Stimulated activated CD8-positive, alpha-beta memory T cell treated with anti-CD3 and anti-CD28 coated beads, Interleukin-7, amount 100 ng/mL, for 1 hour (primary cell): ENCODE measurements at places on chromosomes 5 and 9.

DNA sequence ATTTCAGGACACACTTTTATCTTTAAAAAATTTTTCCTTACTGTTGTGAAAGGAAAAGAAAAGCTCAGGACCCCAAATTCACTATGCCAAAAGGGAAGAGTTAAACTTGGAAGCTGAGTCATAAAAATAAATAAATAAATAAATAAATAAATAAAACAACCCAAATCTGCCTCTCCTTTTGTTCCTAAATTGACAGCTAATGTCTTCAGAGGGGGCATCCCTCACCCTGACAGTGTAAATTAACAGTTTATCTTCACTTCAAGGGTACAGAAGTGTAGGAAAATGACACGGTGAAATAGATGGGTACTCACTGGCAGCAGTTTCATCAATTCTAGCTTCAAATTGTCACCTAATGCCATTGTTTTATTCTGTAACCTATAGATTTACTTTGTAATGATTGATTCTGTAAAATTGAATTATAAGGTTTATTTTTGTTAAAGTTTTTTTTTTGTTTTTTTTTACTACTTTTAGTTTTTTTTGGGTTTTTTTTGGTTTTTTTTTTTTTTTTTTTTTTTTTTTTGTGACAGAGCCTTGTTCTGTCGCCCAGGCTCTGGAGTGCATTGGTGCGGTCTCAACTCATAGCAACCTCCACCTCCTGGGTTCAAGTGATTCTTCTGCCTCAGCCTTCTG lies 18.5 kb upstream of the ANXA1 start:
- no peak for DNase-seq

DNA sequence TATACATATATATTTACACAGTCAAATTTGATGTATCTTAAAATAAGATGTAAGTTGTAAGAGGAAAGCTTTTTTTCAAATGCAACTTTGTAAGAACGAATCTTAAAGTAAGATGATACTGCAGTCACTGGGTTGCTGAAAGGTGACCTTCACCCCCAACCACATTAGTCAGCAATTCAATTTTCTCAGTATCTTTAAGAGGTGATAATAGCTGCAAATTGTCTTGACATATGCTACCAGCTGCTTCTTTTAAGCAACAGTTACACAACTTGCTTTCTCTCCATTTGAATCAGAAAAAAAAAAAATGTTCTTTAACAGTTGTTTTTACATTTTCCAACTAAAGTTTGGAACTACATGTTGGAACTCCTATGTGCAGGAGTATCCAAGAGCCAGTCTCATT lies 246.6 kb upstream of the CCNG1 start:
- DNase-seq: no peak

GRCh38 chr5:176621661-176622079 lies 8.7 kb downstream of the SNCB start:
- DNase-seq: no peak

DNA sequence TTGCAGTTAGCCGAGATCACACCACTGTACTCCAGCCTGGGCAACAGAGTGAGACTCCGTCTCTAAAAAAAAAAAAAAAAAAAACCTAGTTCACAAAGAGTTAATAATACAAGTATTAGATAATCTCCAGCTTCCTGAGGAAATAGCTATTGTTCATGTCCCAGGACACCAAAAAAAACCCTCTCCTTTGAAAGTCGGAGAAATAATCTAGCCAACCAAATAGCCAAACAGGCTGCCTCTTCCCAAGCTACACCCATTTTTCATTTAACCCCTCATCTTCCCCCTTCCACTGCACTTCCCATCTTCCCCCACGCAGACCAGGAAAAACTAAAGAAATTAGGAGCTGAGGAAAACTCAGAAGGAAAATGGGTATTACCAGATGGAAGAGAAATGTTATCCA lies 23.6 kb downstream of the CNOT8 start:
- no peak for DNase-seq

GRCh38 chr5:16742938-16743337 lies 126.1 kb upstream of the RETREG1 start:
- no peak for DNase-seq

DNA sequence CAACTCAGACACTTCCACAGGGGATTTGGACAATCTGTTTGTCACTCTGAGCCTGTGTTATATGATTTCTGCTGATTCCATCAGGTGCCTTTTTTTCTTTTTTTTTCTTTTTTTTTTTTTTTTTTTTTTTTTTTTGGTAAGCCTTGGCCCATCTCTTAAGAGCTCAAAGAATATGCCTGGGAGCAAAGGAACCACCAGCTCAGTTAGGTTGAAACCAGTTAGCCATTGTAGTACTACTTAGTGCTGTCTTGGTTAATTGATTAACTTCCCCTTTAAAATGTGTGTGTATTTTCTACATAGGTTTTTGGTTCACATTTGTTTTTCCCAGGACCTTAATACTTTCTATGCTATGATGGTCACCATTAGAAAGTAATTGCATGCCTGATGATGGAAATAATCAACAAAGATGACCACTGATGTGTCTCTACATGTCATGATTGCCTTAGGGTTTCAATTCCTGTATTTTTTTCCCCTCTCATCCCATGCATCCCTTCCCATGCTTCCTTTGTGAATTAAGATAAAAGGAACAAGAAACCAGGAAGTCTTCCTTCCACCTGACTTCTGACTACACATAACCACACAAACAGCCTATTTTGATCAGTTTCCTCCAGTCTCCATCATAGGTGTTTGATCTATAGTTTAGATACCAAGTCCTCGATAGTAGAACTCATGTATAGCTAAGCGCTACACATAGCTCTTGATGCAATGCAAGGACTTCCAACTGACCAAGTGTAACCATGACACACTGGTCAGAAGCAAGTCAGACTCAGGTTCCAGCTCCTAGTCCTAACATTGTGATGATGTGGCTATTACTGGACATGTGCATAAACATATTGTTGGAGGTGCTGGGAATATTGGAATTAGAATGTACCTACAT lies 306.1 kb downstream of the EFNA5 start:
- no peak for DNase-seq

DNA sequence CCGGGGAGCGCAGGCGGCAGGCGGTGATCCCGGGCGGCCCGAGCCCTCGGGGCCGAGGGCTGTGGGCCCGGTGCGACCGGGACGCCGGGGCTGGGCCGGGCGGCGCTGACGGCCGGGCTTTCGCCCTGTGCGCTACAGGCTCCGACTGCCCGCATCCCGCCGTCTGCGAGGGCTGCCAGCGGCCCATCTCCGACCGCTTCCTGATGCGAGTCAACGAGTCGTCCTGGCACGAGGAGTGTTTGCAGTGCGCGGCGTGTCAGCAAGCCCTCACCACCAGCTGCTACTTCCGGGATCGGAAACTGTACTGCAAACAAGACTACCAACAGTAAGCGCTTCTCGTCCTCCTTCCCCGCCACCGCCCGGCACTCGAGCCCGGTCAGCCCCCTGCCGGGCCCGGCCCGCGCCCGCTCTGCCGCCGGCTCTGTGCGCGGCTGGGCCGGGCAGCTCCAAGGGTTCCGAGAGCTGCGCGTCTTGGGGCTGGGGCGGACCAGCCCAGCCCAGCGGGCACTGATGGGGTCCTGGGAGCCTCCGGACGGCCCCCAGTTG lies 1.6 kb downstream of the LMX1B start:
- DNase-seq: no peak

GRCh38 chr5:146213210-146213826 lies 9.9 kb downstream of the RBM27 start:
- no peak for DNase-seq

DNA sequence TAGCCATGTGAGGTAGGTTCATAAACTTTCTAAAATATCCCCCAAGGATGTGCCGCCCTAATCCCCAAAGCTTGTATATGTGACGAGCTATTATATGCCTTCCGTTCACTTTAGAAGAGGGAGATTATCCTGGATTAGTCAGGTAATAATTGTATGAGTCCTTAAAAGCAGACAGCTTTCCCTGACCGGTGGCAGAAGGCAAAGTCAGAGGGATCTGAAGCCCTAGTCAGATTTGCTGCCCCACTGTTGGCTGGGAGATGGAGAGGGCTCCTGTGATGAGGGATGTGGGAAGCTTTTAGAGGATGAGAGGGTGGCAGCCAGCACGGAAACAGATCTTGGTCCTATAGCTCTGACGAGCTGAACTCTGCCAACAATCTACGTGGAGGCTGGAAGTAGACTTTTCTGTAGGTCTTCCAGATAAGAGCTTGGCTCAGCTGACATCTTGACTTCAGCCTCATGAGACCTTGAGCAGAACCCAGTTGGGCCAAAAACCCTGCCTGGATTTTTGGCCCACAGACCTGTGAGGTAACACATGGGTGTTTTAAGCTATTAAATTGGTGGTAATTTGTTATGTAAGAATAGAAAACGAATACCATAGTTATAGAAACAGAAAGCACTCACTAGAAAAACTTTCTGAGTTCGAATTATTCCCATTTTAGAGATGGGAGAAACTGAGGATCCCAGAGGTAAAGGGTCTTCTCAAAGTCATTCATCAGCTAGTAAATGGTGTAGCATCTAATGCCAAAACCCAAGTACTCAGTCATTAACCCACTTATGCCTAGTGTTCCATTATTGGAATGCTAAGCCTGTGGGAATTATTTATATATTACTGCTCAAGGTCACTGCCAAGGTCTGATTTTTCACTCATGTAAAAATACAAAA lies 48.9 kb downstream of the SH3PXD2B start:
- no peak for DNase-seq

- no peak for DNase-seq
Observed at GRCh38 chr5:88818296-88818695, 64.7 kb downstream of the MEF2C start.

DNA sequence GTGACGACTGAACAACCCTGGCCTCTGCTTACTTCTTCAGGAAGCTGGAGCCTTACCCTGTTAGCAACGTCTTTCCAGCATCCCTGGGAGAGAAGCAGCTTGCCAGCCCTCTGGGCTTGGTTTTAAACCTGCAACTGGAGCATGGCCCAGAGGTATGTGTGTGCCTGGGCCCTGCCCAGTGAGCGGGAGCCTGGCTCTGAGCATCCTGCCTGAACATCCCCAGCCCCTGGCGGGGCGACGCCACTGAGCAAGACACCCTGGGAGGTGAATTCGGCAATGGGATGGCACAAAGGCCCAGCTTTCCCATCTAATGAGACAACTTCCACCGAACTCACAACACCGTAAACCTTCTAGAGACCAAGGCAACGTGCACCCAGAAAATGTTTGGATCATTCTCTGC lies 23.6 kb downstream of the IRX4 start:
- no peak for DNase-seq

DNA sequence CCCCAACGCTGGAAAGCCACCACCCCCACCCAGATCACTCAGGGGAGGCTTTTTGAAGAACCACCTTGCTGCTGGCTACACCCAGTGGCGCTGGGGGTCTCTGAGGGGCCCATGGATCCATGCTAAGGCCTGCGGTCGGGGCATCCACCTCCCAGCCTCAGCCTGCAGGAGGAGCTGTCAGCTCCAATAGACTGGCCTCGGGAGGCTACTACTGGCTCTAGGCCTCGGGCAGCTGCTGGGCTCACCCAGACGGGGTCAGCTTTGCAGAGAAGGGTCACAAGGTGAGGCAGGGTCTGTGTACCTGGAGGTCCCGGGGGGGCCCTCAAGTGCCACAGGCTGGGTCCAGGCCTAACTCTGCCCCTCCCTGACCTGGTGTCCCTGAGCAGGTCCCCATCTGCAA lies 193.7 kb downstream of the OLFM1 start:
- DNase-seq: no peak

GRCh38 chr5:177336112-177336511 lies 15.4 kb downstream of the LMAN2 start:
- DNase-seq: no peak

- DNase-seq: no peak
Observed at GRCh38 chr5:156534085-156534484, 207.1 kb downstream of the SGCD start.

DNA sequence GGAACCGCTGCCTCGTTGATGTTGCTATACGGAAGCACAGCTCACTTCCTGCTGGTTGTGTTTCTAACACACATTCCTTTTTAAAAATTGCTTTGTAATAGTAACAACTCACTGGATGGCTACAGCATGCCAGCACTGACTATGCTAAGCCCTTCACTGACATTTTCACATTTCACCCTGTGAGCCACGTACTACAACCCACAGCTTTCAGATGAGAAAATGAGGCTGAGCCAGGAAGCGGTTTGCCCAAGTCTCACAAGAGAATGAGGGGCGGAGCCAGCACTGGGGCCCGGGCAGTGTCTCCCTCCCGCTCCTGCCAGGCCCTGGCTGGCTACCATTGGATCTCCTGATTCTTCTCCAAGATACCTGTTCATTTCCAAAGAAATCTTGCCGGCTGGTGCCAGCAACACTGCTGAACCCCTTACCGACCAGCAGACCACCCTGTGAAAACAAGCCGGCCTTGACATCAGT lies 38.3 kb downstream of the FAM78A start:
- peak; percentile 55 for DNase-seq

- no peak for DNase-seq
Observed at GRCh38 chr5:75044406-75044805, 8.0 kb downstream of the GCNT4 start.

GRCh38 chr5:109674596-109674995 lies 15.1 kb upstream of the MAN2A1 start:
- DNase-seq: no peak

GRCh38 chr9:99294850-99295461 lies 72.9 kb downstream of the SEC61B start:
- no peak for DNase-seq

- DNase-seq: no peak
Observed at GRCh38 chr5:43121913-43122484, 1.3 kb downstream of the ZNF131 start.

- DNase-seq: no peak
Observed at GRCh38 chr5:6859951-6860638, 146.9 kb downstream of the TENT4A start.

- DNase-seq: no peak
Observed at GRCh38 chr9:115520646-115521045, 402.7 kb upstream of the TNC start.

DNA sequence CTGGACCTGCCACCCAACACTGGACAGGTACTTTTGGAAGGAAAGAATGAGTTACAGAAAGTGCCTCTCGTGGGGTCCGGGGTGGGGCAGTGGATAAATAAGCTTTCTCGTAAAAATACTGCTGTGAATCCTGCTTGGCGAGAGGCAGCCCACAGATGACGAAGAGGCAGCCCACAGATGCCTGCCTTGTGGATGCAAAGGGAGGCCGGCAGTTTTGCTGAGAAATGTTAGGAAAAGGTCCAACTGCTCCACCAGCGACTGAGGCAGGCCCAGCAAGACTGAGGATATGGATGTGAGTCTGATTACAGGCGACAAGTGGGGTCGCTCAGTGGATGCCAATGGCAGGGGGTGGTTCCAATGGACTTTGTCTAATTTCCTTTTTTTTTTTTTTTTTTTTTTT lies 79.1 kb upstream of the PPP1R26 start:
- no peak for DNase-seq

- no peak for DNase-seq
Observed at GRCh38 chr5:11084111-11084510, 323.1 kb upstream of the DAP start.

GRCh38 chr5:157143127-157143971 lies 684 bp upstream of the MED7 start:
- no peak for DNase-seq
